Chondrocyte (in vitro differentiated cells): ENCODE measurements at places on chromosomes 2 and 18.
A peak's percentile ranks its signal among the peaks of the same experiment; 100 is the strongest.

GRCh38 chr18:10040287-10041011, 126.6 kb downstream of the VAPA start:
- peak overlapping the region; percentile 77 for H3K27ac ChIP-seq
- H3K4me1 ChIP-seq = peaks cover 33% of the 10 kb centered on the region
- no peak for DNase-seq
- H3K36me3 ChIP-seq = peaks cover 9% of the 10 kb centered on the region

GRCh38 chr2:190744041-190744440, 95.2 kb downstream of the NAB1 start:
- no peaks in the 10 kb centered on the region for H3K36me3 ChIP-seq
- H3K27me3 ChIP-seq = no peaks in the 10 kb centered on the region
- DNase-seq = no peak
- no peak overlapping the region for H3K27ac ChIP-seq

- H3K4me3 ChIP-seq = no peak overlapping the region
- H3K27me3 ChIP-seq = no peaks in the 10 kb centered on the region
- no peak for DNase-seq
- H3K36me3 ChIP-seq = no peaks in the 10 kb centered on the region
- H3K4me1 ChIP-seq = peaks cover 32% of the 10 kb centered on the region
These were observed 56.4 kb downstream of the ZFP36L2 start for GRCh38 chr2:43169987-43170386.

DNA sequence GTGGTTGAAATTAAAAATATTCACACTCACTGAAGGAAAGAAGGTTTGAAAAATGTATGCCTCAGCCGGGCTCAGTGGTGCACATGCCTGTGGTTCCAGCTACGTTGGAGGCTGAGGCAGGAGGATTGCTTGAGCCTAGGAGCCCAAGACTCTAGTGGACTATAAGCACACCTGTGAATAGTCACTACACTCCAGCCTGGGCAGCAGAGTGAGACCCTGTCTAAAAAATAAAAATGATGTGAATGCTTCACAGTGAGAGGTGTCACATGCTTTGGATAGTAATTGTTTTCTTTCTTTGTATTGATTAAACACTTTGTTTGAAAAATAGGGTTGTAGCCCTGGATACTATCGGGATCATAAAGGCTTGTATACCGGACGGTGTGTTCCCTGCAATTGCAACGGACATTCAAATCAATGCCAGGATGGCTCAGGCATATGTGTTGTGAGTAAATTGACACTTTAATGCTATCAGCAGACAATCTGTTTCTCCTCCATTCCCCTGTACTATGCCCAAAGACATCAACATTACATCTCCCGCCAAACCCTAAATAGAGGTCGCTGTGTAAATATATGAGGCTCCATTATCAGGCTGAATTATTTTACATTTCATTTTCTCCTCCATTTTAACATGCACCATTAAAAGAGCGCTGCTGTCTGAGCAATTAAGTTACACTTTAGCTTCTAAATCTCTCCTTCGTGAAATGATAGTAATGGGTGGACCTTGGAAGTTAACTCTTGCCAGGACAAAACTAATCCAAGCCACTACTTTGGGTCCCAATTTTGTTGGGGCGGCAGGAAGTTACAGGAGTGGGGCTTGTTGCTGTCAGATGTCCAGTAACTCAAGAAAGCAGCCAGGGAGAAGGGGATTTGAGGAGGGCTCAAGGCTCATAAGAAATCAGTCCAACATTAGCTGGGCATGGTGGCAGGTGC, 138.3 kb upstream of the TTC39C start:
- no peak overlapping the region for H3K4me3 ChIP-seq
- DNase-seq = no peak
- no peak overlapping the region for H3K27ac ChIP-seq
- no peaks in the 10 kb centered on the region for H3K36me3 ChIP-seq

DNA sequence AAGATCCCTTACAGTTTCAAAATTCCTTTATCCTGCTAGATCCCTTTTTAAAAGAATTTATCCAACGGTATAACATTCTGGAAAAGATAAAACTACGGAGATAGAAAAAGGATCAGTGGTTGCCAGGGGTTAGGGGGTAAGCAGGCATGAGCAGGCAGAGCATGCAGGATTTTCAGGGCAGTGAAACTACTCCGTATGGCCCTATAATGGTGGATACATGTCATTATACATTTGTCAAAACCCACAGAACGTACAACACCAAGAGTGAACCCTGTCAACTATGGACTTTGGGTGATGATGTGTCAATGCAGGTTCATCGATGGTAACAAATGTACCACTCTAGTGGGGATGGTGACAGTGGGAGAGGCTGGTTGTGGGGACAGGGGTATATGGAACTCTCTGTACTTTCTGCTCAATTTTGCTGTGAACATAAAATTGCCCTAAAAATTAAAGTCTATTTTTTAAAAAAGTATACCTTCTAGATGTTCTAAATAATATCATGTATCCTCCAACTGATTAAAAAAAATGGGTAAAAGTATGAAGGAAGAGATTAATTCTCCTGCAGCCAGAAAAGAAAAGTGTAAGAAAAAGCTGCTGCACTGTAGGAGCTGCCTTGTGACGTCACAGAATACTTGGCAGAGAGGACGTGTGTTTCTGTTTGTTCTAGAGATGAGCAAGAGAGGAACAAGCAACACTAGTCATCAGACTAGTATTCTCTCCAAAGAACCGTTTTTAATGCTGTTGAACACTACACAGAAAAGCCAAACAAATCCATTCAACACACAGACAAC, 23.6 kb downstream of the ANKRD44 start:
- H3K4me3 ChIP-seq = no peak overlapping the region
- H3K27ac ChIP-seq = peak overlapping the region; percentile 84
- peaks cover 1% of the 10 kb centered on the region for H3K36me3 ChIP-seq

- H3K36me3 ChIP-seq = no peaks in the 10 kb centered on the region
- H3K4me1 ChIP-seq = peaks cover 13% of the 10 kb centered on the region
- DNase-seq = no peak
These were observed 4.6 kb downstream of the TTR start for GRCh38 chr18:31596081-31596872.

DNA sequence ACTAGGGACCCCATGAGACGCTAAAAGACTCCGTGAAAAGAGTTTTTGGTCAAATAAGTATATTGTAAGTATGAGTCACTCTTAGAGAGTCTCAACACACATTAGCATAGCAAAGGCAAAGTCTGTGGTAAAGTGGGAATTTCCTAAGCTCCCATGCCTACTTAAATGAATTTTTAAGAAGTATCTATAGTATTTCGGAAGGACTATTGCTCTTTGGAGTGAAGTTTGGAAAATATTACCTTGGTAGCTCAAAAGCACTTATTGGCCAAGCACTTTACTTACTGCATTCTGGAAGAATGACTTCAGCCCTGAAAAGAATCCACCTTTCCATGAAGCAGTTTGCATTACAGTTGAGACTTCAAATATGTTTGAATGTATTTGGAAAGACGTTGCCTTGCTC, 57.1 kb downstream of the CAVIN2 start:
- H3K36me3 ChIP-seq = no peaks in the 10 kb centered on the region
- no peaks in the 10 kb centered on the region for H3K27me3 ChIP-seq
- no peak overlapping the region for H3K4me3 ChIP-seq
- H3K4me1 ChIP-seq = peaks cover 27% of the 10 kb centered on the region
- DNase-seq = no peak

DNA sequence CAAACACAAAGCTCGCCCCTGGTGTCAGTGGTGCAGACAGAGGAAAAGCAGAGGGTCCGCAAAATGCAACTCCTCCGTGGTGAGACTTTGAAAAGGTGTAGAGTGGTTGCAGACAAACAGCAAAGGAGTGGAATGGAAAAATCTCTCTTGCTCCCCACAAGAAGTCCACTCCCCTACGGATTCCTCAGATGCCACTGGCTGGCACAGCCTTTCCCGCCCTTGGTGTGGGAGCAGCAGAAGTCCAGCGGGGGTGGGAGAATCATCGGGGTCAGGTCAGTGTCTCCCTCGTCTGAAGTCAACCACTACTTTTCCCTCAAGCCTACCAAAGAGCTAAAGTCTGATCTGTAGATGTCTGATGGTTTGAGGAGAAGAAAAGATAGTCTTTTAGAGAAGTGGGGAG, 22.3 kb upstream of the B3GNT7 start:
- peaks cover 14% of the 10 kb centered on the region for H3K36me3 ChIP-seq
- no peak overlapping the region for H3K27ac ChIP-seq
- H3K4me3 ChIP-seq = no peak overlapping the region
- H3K27me3 ChIP-seq = no peaks in the 10 kb centered on the region
- DNase-seq = no peak

- no peak overlapping the region for H3K4me3 ChIP-seq
- H3K36me3 ChIP-seq = peaks cover 1% of the 10 kb centered on the region
- H3K4me1 ChIP-seq = peaks cover 40% of the 10 kb centered on the region
- no peak for DNase-seq
These were observed 44.1 kb downstream of the CABLES1 start for GRCh38 chr18:23179416-23179815.

GRCh38 chr2:233115741-233116140, 55.6 kb downstream of the INPP5D start:
- H3K4me1 ChIP-seq = no peaks in the 10 kb centered on the region
- H3K27me3 ChIP-seq = peaks cover 29% of the 10 kb centered on the region
- H3K36me3 ChIP-seq = no peaks in the 10 kb centered on the region
- no peak for DNase-seq

- H3K4me1 ChIP-seq = peaks cover 4% of the 10 kb centered on the region
- peaks cover 33% of the 10 kb centered on the region for H3K27me3 ChIP-seq
- H3K36me3 ChIP-seq = peaks cover 4% of the 10 kb centered on the region
- no peak for DNase-seq
- H3K4me3 ChIP-seq = no peak overlapping the region
These were observed 65.9 kb upstream of the RAB27B start for GRCh38 chr18:54762386-54762785.

DNA sequence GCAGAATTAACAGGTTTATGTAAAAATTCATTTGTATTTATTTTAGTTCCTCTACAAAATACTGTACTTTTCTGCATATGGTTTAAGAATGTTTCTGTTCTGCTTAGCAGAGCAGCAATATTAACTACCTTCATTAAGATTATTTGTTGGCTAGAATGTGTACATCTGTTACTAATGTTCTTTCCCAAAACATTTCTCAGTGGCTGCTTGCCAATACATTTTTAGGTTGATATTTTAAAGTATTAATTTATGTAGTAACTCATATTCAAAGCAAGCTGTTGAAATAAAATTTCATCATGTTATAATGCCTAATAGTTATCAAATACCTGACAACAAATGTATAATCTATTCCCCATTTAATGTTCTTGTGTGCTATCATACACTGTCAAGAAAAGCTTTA, 40.3 kb downstream of the PRKD3 start:
- peaks cover 15% of the 10 kb centered on the region for H3K36me3 ChIP-seq
- H3K4me1 ChIP-seq = peaks cover 44% of the 10 kb centered on the region
- H3K27ac ChIP-seq = peak overlapping the region; percentile 17

GRCh38 chr18:60019463-60019840, 119.7 kb downstream of the PMAIP1 start:
- no peak overlapping the region for H3K4me3 ChIP-seq
- no peak overlapping the region for H3K27ac ChIP-seq
- peaks cover 20% of the 10 kb centered on the region for H3K4me1 ChIP-seq
- H3K27me3 ChIP-seq = no peaks in the 10 kb centered on the region

DNA sequence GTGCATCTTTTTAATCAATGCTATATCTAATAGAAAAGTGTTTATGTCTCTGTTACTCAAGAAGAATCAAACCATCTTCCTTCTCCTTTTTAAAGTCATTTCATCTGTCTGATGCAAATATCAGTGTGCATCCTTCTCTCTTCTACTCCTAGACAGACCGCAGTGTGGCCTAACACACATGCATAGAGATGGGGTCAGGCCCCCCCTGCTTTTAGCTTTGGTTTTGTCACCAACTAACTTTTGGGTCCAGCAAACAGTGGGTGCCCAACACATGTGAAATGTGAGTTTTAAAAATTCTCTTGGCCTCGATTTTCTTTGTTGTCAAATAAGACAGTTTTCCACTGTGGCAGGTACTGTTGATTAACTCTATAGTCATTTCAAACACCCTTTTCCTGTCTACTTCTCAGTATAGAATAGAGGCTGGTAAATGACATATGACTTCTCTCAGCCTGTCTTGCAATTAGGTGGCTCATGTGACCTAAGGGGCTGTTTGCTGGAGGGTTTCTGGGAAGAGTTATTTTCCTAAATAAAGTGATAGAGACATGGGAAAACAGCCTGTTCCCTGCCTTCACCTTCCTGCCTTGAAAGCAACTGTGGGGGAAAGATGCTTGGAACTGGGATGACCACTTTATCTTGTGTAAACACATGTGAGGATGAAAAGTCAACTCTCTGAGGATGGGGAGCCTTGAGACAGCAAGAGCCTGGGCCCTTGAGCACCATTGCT, 65.7 kb upstream of the DARS1 start:
- no peaks in the 10 kb centered on the region for H3K4me1 ChIP-seq
- H3K27ac ChIP-seq = no peak overlapping the region
- DNase-seq = no peak
- H3K36me3 ChIP-seq = no peaks in the 10 kb centered on the region
- H3K4me3 ChIP-seq = no peak overlapping the region

GRCh38 chr2:181755181-181755580, 74.9 kb upstream of the NEUROD1 start:
- H3K27me3 ChIP-seq = no peaks in the 10 kb centered on the region
- DNase-seq = no peak
- no peaks in the 10 kb centered on the region for H3K36me3 ChIP-seq
- H3K4me3 ChIP-seq = no peak overlapping the region

- H3K27me3 ChIP-seq = no peaks in the 10 kb centered on the region
- H3K27ac ChIP-seq = peak overlapping the region; percentile 90
- no peak overlapping the region for H3K4me3 ChIP-seq
- no peak for DNase-seq
These were observed 10.4 kb upstream of the EVA1A start for GRCh38 chr2:75570948-75571729.

DNA sequence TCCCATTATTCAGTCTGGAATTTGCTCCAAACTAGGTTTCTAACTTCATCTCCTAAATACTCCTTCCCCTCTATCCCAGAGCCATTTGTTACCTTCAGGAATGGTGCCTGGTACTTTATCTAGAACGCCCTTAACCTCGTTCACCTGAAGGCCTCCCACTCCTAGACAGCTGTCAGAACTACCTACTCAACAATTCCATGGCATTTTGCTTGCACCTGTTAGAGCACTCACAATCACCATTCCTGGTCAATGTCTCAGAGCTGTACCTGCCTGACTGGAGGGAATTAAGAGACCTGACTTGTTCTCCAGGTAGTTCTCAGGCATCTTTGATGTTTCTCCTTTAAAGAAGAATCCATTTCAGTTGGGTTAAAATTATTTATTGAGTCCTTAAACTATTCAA, 88.9 kb downstream of the GAREM1 start:
- no peaks in the 10 kb centered on the region for H3K27me3 ChIP-seq
- no peak overlapping the region for H3K4me3 ChIP-seq
- H3K36me3 ChIP-seq = no peaks in the 10 kb centered on the region
- DNase-seq = no peak

DNA sequence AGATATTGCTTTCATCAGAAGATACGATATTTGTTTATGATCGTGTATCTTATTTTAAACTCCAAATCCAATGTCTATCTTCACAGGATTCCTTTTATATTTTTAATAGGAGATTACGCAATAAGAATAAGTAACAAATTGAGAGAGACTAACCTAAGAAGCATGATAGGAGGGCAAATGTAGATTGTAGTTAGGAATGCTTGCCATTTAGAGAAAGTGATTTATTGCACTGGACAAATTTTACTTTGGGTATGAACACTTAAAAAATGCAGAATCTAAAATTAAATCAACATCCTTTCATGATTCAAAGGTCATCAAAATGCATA, 563.4 kb upstream of the POU3F3 start:
- H3K4me3 ChIP-seq = no peak overlapping the region
- H3K36me3 ChIP-seq = no peaks in the 10 kb centered on the region
- DNase-seq = no peak
- no peak overlapping the region for H3K27ac ChIP-seq
- peaks cover 5% of the 10 kb centered on the region for H3K4me1 ChIP-seq
- no peaks in the 10 kb centered on the region for H3K27me3 ChIP-seq

- no peak overlapping the region for H3K4me3 ChIP-seq
- no peak overlapping the region for H3K27ac ChIP-seq
- peaks cover 3% of the 10 kb centered on the region for H3K4me1 ChIP-seq
- no peaks in the 10 kb centered on the region for H3K27me3 ChIP-seq
- peaks cover 1% of the 10 kb centered on the region for H3K36me3 ChIP-seq
These were observed 29.7 kb downstream of the TAF4B start for GRCh38 chr18:26255695-26256622.
